AG10803 (cell line): ENCODE measurements at places on chromosomes 16 and 17.

DNA sequence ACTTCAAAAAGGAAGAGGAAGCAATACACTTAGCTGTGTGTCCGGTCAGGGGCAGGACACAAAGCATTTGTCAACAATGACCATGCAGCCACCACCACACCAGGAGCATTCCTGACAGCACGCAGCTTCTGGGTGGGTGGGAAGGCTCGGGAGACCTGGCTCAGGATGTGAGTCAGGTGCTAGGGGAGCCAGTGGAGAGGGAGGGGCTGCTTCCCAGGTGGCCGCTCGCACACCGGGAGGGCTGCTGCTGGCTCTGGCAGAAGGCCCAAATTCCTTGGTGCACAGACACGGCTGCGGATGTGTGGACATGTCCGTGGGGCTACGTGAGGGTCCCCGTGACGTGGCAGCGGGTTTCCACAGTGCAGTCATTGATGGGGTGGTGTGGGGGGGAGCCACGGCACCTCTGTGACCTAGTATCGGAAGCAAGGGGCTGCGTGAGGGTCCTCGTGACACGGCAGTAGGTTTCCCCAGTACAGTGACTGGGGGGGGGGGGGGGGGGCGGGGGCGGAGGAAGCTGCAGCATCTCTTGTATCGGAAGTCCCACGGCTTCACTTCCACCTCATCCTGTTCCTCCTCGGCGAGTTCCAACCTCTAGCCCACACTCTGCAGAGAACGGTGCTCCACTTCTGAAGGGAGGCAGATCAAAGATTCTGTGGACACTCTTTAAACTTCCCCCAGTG, 112.8 kb downstream of the ZNF778 start:
- DNase-seq = no peak

DNA sequence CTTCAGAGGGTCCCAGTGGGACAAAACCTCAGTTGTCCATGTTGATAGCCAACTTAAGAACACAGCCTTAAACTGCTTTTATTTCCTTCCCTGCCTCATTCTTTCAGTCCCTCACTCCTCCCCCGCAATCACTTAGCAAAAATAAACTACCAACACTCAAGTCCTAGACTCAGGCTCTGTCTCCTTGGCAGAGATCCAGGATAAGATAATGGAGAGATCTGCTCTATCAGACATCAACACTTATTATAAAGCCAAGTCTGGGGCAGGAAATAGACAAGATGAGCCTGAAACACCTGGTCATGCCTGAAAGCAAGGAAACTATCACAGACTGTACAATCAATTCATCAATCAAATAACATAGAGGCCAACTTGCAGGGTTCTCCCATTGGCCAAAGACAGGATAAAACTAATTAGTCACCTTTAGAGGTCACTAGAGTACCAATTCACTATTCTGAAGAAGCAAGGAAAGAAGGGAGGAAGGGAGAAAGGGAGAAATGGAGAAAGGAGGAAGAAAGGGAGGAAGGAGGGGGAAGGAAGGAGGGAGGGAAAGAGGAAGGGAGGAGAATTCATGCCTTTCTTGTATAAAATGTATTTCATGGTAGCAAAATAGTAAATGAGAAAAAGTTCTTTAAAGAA, 15.7 kb downstream of the HYDIN start:
- no peak for DNase-seq

- DNase-seq = no peak
These were observed 48.6 kb downstream of the ABCA8 start for GRCh38 chr17:68906638-68907037.

GRCh38 chr17:81400996-81401722, 5.9 kb downstream of the BAHCC1 start:
- DNase-seq = peak; percentile 46

- no peak for DNase-seq
These were observed 332.7 kb downstream of the CBLN1 start for GRCh38 chr16:48948911-48949310.

DNA sequence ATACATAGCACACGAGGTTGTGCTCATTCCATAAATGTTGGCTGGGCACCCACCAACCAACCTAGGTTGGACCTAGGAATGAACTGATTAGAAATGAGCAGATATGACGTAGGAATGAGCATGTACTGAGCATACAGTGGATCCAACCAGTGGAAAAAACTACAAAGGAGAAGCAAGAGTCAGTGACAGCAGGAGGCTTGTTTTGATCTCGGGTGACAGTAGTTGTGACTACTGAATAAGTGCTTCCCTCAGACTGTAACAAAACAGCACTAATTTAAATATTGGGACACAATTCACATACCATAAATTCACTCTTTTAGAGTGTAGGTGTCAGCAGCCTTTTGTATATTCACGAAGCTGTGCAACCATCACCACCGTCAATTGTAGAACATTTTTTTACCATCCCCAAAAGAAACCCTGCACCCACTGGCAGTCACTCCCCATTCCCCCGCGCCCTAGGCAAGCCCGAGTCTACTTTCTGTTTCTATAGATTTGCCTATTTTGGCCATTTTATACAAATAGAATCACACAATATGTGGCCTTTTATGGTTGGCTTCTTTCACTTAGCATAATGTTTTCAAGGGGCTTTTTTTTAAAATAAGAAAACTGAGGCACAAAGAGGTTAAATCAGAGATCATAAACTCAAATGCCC, 7.0 kb downstream of the VAC14 start:
- DNase-seq = no peak

DNA sequence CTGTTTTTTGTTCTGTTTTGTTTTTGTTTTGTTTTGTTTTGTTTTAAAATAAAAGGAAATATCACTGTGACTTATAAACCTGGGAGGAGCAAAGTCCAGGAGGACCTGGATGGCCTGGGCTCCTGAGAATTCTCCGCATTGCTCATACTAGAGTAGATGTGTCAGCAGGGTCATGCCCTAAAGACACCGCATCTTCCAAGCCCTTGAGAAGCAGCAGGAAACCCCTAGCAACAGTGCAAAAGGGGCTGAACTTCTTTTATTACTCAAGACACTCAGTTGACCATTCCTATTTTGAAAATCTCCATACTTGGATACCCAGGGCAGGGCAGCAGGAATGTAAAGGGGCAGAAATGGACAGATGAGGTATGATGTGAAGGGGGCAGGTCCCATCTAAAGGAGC, 51.8 kb downstream of the SYT17 start:
- DNase-seq = no peak

- DNase-seq = peak; percentile 68
These were observed 38.2 kb downstream of the HOXB1 start for GRCh38 chr17:48492401-48493298.

GRCh38 chr16:84768061-84768807, 51.6 kb upstream of the CRISPLD2 start:
- peak; percentile 15 for DNase-seq

DNA sequence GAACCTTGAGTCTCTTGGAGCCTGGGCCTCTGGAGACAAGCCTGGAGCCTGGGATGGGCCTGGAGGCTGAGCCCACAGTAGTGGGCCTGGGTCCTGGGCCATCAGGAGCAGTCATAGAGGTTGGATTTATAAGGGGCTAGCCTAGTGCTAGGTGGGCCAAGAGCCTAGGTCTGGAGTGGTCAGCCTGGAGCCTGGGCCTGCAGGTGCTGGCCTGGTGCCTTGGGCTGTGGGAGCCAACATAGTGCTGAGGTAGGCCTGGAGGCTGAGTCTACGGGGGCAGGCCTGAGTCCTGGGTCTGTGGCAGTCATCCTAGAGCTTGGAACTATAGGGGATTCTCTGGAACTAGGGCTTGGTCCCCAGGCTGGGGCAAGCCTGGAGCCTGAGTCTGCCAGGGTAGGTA, 414.1 kb downstream of the XYLT1 start:
- no peak for DNase-seq

GRCh38 chr16:89257757-89258465, 40.4 kb downstream of the ZNF778 start:
- DNase-seq = no peak

DNA sequence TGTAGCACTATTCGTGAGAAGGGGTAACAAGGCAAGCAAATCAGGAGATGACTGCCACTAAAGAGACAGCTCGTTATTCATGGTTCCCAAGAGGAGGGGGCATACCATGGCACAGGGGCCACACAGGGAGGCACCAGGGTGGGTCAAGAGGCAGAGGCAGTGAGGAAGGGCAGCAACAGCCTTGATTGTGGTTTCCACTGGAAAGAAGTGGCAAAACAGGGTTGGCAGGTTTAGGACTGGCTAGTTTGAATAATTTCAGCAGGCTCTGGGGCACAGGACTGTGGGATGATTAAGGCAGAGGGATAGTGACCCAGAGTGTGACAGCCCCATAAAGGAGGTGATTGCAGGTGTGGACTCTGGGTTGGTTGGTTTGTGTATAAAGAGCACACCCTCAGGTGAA, 188.9 kb downstream of the CBLN1 start:
- DNase-seq = no peak

DNA sequence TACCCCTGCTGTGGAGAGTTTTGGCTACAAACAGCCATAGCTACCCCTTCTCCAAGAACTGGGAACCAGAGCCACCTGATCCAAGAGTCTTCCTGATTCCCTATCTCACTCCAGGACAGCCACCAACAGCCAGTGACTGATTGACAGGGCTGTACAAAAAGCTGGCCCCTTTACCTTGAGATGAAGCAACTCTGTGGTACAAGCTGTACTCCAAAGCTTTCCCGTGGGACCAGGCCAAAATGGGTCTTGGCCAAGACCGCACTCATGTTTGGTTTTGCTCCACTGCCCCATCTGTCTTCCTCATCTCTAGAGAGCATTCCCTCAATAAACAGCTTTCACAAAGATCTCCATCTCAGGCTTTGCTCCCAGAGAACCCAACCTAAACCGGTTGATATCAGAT, 43.6 kb downstream of the RNF157 start:
- peak; percentile 71 for DNase-seq

GRCh38 chr16:3242709-3243108, 7.8 kb upstream of the ZNF200 start:
- no peak for DNase-seq

- DNase-seq = peak; percentile 3
These were observed 26.8 kb downstream of the MPP2 start for GRCh38 chr17:43880420-43880991.

DNA sequence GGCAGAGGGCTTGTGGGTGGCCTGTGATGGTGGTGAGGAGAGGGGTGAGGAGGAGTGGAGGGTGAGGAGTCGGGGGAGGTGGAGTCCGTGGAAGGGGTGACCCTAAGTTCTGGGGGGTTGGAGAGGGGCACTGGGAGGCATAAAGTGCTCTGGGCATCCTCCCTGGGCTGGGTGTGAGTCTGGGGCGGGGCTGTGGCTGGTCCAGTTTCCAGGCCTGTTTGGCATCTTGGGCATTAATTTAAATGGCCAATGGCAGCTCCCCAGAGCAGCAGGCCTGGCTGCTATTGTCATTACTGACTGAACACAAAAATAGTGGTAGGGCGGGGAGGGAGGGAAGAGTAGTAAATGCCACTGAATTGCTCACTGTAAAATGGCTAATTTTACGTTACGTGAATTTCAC, 7.7 kb upstream of the ARHGAP23 start:
- DNase-seq = no peak

DNA sequence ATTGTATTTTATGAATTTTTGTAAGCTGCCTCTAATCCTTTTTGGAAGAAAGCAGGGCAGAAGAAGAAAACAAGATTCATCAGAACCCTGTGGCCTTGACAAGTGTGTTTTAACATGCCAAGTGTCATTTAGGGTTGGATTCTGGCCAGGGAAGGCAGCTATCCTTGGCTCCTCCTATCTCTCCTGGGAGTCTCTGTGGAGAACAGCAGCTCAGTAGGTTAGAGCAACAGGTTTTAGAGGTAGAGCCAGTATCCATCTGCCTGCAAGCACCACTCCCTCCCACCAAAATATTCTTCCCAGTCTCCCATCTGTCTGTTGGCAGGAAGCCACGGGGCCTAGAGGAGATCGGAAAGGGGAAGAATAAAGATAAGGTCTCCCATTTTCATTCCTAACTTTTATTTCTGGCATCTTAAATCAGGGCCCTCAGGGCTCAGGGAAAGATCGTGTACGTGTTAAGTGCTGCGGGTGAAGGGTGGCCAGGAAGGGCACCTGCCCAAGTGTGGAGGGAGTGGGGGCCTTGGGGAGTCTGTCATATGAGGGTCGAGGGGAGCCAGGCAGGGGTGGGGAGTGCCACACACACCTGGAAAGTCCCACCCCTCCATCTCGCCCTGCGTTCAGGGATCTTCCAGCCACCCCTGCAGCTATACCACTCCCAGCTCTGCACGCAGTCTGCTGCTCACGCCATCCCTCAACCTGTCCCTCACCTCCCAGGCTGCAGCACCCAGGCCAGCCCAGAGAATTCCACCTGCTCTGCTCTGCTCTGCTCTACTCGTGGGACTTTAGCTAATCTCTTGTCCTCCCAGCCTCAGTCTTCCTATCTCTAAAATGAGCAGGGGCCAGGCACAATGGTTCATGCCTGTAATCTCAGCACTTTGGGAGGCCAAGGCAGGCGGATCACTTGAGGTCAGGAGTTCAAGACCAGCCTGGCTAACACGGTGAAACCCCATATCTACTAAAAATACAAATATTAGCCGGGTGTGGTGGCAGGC, 17.1 kb upstream of the CPSF4L start:
- peak; percentile 35 for DNase-seq

DNA sequence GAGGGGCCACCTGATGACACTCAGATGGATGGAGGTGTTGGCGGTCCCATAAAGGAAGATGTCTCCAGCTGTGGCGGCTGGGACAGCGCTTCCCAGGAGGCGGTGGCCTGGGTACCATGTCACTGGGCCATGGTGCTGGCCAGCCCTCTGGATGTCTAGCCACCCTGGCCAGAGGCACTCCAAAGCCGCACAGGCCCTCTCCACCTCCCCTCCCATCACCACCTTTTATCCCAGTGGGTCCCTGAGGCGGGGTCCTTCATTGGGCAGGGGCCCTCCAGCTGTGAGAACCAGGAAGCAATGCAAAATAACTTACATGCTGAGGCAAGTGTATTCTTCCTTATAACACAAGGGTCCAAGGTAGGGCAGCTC, 23.1 kb downstream of the RAB11FIP4 start:
- no peak for DNase-seq

DNA sequence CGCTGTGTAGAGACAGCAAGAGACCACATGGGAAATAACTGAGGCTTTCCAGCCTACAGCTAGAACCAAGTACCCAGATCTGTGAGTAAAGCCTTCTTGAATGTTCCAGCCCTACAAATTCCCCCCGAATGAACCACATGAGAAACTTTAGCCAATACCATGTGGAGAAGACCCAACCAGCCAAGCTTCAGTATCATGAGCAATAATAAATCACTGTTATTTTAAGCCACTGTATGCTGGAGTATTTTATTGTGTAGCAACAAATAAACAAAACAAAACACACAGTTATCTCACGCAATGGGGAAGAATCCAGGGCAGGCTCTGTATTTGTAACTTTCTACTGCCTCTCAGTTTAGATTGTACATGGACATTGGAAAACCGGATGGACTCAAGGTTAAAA, 426.2 kb downstream of the CDH11 start:
- DNase-seq = peak; percentile 58

GRCh38 chr16:87678618-87679017, 76.3 kb downstream of the JPH3 start:
- peak; percentile 6 for DNase-seq

DNA sequence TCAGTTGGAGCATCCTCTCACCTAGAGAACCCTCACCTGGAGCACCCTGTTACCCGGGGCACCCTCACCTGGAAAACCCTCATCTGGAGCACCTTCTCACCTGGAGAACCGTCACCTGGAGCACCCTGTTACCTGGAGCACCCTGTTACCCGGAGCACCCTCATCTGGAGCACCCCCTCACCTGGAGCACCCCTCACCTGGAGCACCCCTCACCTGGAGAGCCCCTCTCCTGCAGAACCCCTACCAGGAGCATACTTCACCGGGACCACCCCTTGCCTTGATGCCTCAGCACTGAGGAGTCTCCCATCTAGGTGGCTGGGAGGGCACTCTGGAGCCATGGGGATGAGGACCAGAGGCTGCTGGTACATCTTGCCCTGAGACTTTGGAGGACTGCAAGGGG, 3.4 kb upstream of the FBXL16 start:
- no peak for DNase-seq
